Stimulated activated naive CD4-positive, alpha-beta T cell treated with Interleukin-2 at 50 U/mL for 16 hours (primary cell): ENCODE measurements at places on chromosomes 7 and 10.

DNA sequence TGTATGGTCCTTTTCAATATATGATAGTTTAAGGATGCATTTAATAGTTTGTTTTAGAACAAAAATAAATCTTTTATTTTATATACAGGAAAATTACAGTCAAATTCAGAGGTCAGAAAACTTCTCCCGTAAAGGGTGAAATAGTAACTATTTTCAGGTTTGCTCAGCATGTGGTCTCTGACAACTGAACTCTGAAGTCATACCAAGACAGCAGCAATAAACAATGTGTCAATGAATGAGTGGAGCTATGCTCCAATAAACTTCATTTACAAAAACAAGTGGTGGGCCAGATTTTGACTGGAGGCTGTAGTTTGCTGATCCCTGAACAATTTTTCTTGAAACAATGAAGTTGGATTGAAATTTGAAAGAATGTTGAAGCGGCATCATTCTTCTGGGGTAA is 123.6 kb downstream of the ZNF248 start:
- no peak for DNase-seq

DNA sequence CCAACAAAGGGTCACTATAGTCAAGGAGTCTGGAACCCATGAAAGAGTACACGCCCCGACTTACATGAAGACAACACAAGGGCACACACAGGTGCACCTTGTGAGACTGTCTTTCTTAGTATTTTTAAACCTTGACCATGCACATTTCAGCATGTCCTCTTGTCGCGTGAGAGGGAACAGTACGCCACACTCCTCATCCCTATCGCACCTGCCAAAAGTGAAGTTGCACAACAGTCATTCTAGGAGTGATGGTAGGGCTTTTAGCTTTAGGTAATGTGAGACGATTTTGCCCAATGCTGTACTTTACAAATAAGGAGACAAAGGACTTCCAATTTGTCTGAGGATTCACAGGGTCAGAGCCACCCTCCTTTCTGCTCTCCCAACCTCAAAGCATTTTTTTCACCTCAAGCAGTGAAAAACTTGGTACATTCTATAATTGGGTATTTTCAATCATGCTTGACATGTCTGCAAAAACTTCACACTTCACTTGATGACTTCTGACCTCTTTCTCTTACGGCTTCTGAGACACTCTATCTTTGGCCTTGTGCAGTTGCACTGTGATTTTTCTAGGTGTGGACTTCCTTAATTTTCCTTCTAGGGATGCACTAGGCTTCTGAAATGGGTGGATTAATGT is 173.9 kb upstream of the GRB10 start:
- DNase-seq = no peak

- no peak for DNase-seq
These were observed 28.8 kb upstream of the GPR26 start for GRCh38 chr10:123637326-123637880.

- no peak for DNase-seq
These were observed 650 bp downstream of the UBE2D1 start for GRCh38 chr10:58335306-58336005.

GRCh38 chr10:71694567-71694968 is 25.0 kb downstream of the C10orf105 start:
- peak; percentile 21 for DNase-seq
